ENCODE measurements at places on chromosomes 4 and X.

DNA sequence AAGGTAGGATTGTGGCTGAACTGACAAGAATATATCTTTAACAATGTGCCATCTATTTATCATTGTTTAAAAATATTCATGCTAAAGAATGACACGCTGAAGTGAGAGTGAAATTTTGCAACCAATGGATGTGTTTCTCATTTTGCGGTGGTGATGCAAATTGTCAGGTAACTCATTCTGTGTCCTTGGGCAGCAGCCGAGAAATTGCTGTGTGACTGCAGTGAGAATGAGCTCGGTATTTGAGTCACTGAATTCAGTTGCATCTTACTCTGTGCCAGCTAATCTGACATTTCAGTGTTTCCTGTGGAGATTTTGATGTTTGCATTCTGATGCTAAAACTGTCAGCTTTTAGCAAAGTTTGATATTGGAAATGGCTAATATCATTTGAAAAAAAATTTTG lies 28.1 kb downstream of the MCUB start:
- DNase-seq: no peak

DNA sequence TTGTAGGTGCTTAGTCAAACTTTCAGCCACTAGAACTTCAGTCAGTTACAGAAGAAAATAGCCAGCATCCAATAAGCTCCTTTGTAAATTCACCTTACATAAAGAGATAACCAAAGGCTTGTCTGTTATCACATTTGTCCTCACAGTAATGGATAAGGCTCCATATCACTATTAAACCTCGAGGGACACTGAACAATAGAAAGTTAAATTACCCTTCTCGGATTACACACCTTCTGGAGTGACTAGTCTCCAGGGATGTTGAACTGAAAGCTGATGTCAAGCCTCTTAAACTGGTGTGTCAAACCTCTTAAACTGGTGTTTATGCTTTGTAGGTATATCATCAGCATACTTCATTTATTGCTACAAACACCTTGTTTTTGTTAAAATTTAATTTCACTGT lies 639.0 kb downstream of the CENPC start:
- DNase-seq: no peak

DNA sequence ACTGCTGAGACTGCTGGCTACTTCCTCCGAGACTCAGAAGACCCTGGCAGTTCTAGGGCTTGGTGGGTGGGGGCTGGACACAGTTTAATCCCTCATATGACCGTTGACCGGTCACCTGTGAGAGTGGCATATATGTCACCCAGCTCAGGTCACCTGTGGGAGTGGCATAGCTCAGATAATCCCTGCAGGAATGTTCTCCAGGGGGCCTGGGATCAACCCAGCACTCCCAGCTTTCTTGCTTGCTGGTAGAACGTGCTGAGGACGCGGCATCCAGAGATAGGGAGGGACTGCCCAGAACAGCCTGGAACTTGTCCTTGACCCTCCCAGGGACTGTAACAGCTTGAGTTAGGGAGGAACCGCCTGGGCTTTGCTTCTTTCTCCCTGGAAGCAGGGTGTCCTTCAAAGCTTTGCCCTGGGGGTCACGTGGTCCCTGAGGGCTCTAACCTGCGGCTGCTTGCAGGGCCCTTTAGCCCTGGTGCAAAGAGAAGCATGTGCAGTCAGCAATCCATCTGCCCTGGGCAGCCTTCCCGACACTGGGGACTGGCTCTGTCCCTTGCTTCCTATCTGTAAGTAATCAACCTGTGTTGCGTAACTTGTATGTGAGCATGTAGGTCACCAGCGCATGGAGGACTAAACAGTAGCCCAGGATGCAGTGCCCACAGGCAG lies 55.3 kb downstream of the ZFYVE28 start:
- DNase-seq: no peak

DNA sequence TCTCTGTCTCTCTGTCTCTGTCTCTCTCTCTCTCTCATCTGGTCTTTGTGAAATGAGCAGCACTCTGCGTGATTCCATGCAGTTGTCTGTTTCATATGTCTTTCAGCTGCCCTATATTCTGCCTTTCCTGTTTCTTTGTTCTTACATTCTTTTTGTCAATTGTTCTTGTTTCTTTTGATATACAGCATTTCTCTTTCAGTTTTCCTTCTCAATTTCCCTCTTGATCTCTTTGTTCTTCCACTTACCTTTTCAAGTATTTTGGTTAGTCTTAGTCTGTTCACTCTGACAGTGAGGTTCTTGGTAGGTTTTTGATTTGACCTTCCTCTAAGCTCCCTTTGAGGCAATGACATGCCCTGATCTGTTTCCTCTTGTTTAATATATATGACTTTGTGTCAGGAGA lies 20.4 kb downstream of the ZNF157 start:
- no peak for DNase-seq

- no peak for DNase-seq
These were observed 20.3 kb upstream of the PHF8 start for GRCh38 chrX:54064564-54064963.

- no peak for DNase-seq
These were observed 8.7 kb upstream of the IL13RA1 start for GRCh38 chrX:118718737-118719136.

DNA sequence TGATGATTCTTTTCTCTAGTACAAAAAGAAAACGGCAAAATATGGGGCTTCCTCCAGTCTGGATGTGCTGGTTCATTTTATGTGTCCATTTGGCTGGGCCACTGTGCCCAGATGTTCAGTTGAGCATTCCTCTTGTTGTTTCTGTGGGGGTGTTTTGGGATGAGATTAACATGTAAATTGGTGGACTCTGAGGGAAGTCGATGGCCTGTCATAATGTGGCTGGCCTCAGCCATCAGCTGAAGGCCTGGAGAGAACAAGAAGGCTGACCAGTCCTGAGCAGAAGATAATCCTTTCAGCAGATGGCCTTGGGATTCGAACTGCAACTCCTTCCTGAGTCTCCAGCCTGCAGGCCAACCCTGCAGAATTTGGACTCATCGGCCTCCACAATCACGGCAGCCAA lies 136.7 kb downstream of the EVC2 start:
- DNase-seq: no peak

GRCh38 chr4:146098397-146098796 lies 77.1 kb upstream of the LSM6 start:
- DNase-seq: no peak

DNA sequence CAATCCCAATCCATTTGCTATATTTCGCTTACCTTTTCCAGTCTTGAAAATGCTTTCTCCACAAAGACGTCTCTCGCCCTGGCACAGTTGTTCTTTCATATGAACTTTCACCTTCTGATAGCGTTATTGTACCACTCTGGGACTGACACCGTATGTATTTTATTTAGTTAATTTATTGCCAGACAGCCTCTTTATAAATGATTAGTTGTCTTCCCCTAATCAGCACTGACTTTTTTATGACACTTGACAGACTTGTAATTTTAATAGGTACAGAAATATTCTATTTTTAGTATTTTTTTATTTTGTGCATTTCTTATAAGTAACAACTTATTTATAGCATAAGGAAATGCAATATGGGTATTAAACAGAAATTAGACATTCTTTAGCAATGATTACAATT lies at the start of gene GIMD1:
Gene GIMD1, minus strand, starts transcription at position 101 of the 400 bp plus-strand sequence. CDS start 1,343 bp downstream, outside the sequence.
- DNase-seq: no peak

DNA sequence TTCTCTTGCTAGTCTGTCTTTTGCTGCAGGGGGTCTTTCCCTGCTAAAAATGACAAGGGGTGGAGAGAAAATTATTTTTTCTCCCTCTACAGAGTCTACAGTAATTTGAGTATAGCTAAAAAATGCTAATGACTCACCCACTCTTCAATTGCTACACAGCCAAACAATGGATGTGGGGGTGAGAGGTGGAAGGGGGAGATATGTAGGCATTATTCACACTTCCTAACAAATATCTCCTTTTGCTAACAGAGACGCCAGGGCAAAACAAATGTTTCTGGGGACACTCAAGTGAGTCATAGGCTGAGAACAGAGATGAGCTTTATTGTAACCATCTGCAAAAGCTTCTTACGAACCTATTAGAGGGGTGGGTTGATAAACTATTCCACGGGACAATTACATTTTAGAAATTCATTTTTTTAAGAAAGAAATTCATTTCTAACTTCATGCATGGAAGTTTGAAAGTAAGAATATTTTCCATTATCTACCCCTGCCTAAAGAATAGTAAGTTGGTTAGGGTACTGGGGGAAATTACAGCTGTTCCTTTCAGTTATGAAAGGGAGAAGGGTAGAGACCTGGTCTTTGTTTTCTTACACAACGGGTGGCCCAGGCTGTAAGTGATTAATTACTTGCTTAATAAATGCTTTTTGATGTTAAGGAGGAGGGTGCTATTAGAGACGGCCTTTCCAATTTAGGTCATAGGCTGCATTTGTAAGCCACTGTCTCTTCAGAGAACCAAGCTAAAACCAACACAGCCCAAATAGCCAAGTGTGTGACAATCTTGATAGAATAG lies 12.8 kb downstream of the SCD5 start:
- DNase-seq: no peak

DNA sequence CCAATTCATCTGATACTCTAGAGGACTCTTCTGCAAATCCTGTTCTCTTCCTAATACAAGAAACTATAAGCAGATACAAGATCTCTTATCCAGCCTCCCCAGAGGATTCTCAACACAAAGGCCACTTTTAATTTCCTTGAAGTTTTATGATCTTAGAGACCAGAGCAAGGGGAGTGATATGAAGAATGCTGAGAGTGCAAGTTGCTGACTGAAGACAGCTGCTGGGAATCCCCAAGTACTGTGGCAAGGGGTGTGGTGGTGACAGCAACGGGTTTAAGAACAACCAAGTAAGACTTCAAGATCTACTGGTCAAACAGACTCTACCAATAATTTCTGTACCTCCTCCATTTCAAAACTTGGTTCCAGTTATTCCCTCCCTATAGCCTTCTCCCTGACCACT lies 7.0 kb downstream of the AMMECR1 start:
- peak; percentile 20 for DNase-seq
